ENCODE measurements at places on chromosomes 5 and 9.

GRCh38 chr9:107733523-107733894 lies 243.9 kb upstream of the KLF4 start:
- no peak for DNase-seq

GRCh38 chr5:72407078-72407477 lies 86.9 kb downstream of the PTCD2 start:
- no peak for DNase-seq

DNA sequence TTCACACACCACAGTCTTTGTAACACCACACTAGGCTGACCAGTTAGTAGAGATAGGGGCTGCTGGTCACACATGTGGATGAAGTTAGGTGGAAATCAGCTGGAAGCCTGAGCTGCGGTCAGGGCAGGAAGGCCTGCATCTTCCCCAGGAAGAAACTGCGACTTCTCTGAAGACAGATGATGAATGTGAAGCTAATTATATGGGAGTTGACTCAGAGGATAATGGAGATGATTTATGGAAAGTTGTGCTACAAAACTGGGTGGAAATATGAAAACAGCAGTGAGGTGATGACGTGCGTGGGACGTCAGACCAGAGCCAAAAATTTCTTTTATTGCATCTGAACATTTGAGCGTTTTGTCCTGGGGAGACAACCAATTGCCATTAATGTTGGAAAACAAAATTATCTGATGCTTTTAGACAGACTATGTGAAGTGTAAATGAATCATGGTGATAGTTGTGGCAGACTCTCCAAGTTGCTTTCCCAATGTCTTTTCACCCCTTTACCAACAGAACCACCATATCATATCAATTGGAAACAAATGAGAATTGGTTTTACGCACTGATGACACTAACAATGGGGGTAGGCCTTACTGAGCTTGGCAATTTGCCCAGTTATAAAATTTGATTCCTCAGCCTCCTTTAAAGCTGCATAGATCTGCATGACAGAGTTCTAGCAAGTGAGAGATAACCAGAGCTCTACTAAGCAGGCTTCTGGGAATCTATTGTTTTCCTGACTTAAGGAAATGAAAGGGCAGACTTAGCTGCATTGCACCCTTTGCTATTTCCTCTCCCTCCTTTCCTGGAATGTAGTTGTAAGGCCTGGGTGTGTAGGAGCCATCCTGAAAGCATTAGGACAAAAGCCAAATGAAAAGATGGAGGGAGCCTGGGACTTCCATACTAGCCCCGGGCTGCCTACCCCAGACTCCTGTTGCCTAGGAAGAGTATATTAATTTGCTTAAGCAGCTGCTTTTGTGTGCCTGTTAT lies 84.0 kb downstream of the RAB3C start:
- peak; percentile 5 for DNase-seq

- no peak for DNase-seq
Measured at GRCh38 chr5:31702712-31703111, 63.8 kb downstream of the PDZD2 start.

- DNase-seq = peak; percentile 84
Measured at GRCh38 chr9:122131401-122132001, 28.1 kb downstream of the NDUFA8 start.

DNA sequence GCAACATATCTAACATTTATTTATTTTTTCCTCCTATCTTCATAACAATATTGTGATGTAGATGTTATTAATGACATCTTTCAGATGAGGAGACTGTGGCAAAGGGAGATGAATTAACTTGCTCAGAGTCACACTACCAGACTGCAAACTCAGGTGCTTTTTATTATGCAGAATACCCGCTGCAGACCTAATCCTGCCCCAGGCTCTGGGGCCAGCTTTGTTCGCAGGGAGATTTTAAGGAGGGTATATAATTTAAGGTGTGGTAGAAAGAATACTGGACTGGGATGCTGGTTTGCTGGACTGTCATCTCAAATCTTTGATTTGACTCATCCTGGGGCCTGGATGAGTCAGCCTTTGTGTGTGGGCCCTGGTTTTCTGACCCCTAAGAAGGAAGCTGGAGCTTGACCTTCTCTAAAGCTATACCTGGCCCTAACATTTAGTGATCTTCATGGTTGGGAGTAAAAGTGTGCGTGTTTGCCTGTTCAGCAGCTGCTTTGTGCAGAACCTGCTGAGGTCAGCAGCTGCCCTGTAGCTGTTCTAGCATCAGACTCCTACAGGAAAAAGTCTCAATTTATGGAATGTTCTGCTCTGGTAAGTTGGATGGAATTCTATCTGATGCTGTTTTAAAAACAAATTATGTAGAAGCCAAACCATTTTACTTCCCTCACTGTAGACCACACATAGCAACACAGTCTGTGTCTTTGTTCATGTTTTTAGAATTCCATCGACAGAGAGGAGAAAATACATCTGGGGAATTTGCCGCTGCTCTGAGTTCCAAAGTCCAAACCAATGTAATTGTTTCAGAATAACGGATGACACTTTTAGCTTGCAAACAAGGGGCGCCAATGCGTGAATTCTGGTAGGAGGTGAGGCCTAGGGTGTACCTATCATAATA lies 4.5 kb downstream of the SLC36A1 start:
- DNase-seq = no peak

- no peak for DNase-seq
Measured at GRCh38 chr5:71829206-71829605, 110.1 kb downstream of the CARTPT start.

GRCh38 chr9:101028346-101029314 lies at the start of gene PLPPR1:
PLPPR1 (plus strand) TSS chr9:101028727.
- peak; percentile 82 for DNase-seq

DNA sequence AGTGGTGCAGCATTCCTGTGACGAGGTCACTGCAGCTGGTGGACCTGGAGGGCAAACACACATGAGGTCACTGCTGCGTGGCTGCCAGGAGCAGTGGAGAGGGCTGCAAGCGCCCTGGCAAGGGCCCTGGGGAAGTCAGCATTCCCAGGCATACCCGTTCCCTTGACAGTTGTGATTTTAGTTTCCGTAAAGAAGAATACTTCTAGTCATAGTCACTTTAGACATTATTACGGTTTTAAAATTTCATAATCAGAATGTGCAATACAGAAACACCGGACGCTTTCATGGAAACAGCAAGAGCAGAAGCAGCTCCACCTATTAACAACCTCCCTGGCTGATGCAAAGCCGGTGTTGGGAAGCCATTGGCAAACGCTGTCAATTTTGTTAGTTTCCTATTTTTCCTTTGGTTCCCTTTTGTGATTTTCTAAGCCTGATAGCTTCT lies 129.8 kb downstream of the GADD45G start:
- DNase-seq = no peak

DNA sequence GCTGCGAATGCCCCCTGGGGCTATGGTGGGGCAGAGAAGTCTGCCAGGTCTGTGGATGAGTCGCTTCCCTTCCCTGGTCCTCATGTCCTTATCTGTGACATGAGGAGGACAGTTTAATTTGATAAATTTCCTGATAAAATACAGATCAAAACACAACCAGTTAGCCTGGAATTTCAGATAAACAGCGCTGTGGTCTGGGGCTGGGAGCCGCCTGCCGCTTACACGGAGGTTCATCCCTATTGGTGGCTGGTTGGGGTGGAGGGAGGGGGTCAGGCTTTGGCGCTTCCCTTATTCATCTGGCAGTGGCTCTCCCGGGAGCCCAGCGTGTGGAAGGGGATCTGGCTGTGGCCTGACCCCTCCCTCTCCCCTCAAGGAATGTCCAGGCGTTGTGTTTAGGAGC lies 17.9 kb downstream of the CRB2 start:
- DNase-seq = no peak

GRCh38 chr5:33023649-33024048 lies 312.5 kb downstream of the NPR3 start:
- DNase-seq = no peak

DNA sequence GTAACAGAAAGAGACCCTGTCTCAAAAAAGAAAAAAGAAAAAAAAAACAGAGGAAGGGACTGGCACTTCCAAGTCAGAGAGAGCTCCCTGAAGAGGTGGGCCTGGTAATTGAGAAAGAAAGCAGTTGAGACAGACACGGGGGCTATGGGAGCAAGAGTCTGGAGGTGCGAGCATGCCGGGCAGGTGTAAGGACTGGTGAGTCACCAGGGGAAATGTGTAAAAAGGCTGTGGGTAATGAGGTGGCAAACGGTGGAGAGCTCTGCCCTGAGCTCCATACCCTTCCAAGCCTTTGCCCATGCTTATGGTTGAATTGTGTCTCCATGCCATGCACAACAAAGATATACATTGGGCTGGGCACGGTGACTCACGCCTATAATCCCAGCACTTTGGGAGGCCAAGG lies 18.0 kb upstream of the JADE2 start:
- DNase-seq = no peak

- no peak for DNase-seq
Measured at GRCh38 chr5:158450751-158451171, 591.8 kb upstream of the CLINT1 start.

- DNase-seq = no peak
Measured at GRCh38 chr5:10505517-10506095, 58.3 kb upstream of the ANKRD33B start.

DNA sequence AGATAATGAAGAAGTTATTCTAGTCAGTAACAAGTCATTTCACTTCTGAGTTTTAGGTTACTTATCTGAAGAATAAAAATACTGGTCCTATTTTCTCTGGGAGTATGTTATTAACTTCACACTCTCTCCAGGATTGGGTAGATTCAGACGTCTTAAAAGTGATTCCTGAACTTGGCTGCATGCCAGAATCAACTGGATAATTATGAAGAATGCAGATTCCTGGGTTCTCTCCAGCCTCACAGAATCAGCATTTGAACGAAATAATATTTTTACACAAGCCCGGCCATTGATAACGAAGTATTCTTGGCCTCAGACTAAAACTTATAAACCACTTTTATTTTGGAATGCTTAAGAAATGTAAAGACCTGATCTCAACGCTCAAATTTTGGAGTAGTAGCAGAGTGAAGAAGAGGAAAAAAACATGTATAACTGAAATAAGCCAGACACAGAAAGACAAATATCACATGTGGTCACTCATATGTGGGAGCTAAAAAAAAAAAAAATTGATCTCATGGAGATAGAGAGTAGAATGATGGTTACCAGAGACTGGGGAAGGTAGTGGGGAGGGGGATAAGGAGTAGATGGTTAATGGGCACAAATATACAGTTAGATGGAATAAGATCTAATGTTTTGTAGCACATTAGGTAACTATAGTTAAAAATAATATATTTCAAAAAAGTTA lies 507.3 kb downstream of the ISL1 start:
- no peak for DNase-seq

DNA sequence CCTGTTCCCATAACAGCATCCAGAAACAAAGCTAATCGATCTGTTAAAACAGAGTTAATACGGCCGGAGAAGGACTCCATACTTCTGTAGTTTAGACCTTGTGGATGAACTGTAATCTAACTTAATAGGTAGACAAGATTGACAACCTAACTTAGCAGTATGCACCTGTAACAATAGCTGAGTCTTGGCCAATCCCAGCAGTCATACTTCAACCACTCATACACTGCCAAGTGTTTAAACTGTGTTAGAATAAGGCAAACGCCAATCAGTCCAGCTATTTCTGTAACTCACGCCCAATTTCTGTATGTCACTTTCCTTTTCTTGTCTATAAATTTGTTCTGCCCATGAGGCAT lies 33.7 kb upstream of the MACIR start:
- peak; percentile 16 for DNase-seq

DNA sequence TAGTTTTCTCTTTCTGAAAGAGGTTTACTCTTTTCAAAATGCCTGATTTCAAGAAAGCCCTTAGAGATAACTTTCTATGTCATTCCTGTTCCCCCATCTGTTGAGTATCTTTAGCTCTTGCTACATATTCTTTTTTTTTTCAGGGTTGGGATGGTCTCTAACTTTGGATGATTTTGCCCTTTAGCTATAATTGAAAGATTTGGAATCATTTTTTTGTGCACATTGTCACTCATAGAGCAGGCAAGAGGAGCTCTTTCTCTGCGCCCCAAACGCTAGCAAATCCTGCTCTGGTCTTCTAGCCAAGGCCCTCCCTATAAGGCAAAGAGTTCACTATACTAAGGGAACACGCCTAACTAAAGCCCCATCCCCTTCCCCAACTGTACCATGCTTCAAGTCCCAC lies 316.9 kb downstream of the TMEM232 start:
- DNase-seq = no peak

DNA sequence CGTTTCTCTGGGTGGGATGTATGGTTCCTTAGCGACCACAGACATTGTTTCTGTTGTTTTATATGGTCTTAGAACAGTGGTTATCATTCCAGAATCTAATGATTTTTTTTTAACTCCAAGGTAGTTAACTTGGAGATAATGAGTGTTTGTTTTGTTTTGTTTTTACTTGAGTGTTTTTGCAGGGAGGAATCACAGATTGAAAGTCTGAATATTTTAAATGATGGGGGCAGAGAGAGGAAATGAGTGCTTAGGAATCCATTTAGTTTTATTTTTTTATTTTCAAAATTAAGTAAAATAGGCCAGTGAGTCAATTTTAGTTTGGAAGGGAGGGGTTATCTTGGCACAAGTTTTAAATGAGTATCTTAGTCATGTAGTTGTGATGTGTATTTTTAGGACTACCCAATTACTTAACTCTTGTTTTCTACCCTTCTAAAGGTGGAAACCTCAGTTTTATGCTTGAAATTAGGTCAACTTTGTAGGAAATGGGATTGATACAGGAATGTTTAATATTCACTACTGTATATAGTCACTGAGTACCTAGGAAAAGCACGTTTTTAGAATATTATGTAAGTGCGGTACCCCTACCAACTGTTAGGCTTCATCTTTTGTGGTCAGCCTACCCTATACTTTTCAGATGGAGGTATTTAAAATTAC lies 2.0 kb downstream of the UBE2R2 start:
- DNase-seq = no peak

DNA sequence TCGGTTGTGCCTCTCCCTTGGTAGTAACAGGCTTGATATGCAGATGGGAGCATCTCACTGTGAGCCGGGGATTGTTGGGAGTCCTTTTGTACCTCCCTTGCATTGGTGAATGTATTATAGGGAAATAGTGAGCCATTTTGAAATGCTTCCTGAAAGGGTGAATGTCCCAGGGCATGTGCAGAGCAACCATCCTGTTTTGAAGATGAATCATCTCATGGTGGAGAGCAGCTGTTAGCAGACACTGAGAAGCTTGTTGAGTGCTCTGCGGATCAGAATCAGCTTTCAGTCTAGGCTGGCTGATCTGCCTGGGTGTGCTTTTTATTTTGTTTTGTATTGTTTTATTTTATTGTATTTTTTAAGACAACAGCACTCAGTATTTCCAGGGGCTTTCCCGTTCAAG lies 29.7 kb downstream of the SLC36A1 start:
- no peak for DNase-seq

DNA sequence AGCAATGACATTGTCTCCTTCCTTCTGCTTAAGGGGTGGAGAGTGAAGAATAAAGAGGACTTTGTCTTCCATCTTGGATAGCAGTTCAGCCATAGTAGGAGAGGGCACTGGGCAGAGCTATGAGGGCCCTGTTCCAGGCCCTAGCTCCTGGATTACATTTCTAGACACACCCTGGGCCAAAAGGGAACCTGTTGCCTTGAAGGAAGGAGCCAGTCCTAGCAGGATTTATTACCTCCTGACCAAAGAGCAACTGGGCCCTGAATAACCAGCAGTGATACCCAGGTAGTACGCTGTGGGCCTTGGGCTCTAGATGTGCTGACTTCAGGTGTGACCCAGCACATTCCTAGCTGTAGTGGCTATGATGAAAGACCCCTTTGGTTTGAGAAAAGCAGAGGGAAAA lies 95.8 kb downstream of the RMI1 start:
- no peak for DNase-seq
